ENCODE measurements at places on chromosomes 1 and 21. TPM values are rescaled to one million over a fixed set of nuclear protein-coding genes. Genes with fewer than 3 reads are reported as not detected.

SORT1 gene
- total RNA-seq: 2.6 TPM

GRCh38 chr1:193113258-193113991 is 8.2 kb upstream of the GLRX2 start:
- no peak for DNase-seq

DNA sequence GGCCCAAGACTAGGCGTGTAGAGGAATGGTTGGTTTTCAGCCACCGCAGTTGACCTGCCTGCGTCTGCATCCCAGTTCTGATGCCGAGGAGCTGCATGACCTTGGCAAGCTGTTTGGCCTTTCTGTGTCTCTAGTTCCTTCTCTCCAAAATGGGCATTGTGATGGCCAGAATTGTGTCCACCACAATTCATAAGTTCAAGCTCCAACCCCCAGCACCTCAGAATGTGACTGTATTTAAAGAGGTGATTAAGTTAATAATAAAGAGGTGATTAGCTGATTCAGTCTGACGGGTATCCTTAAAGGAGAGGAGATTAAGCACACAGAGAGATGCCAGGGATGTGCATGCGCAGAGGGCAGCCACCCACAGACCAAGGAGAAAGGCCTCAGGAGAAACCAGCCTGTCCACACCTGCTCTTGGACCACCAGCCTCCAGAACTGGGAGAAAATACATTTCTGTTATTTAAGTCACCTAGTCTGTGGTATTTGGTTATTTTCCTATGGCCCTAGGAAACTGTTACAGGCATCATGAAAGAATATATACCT is 28.5 kb downstream of the MAB21L3 start:
- no peak for DNase-seq

DNA sequence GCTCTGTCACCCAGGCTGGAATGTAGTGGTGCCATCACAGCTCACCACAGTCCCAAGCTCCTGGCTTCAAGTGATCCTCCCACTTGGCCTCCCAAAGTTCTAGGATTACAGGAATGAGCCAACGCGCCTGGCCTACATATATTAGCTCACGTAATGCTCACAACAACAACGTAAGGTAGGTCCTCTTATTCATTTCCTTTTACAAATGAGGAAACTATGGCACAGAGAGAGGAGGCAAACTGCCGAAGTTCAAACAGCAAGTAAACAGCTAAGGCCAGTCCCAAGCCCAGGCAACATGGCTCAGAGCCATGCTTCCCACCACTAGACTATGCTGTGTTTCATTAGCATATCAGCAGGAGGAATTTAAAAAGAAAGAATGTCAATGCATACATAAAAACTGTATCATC is 284.4 kb downstream of the VAV3 start:
- DNase-seq: no peak

LRRC71 gene
- not detected for total RNA-seq

DNA sequence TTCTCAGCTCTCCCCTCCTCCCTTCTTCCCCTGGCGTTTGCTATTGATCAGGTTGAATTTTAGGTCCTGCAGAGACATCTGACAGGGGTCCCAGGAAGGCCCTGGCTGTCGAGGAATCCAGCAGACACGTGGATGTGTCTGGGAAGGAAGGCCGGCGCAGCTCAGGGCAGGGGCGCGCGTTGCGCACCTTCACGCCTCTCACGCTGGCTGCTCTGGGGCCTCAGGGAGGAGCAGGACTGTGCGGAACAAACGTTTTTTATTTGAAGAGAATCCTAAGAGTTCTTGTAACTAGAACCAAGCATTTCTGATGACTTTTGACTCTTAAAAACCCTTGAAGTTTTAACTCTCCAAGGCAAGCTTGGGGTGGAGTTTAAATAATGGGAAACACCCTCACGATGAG is 54.2 kb downstream of the SLC37A1 start:
- DNase-seq: no peak
